ENCODE measurements at places on chromosomes 7 and 10. TPM values are rescaled to one million over a fixed set of nuclear protein-coding genes. Genes with fewer than 3 reads are reported as not detected.

DNA sequence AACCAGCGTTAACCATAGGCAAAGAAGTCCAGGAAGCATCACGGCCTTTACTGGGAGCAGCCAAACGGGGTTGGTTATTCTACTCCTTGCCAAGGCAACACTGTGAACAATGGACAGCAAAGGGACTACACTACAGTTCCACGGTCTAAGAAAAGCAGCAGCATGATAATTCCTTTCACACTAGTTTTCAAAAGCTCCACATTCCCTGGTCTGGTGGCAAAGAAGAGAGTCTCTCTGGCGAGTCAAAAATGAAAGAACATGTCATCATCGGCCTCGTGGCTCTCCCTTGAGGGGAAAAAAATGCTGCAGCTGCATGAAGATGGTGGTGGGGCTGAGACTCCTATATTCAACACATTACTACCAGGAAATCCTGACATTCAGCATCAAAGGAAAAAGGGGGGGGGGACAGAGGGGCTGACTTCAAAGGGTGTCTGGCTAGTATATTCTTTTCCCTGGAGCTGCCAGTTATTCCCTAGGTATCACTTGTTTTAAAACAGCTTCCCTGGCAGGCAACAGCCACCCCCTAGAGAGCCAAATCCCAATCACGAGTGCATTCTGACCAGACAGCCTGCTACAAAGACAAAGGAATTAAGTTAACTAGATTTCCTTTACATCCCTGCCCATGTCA lies 49.1 kb downstream of the SLC37A3 start:
- DNase-seq = no peak

GRCh38 chr7:82616059-82616728 lies 172.6 kb upstream of the CACNA2D1 start:
- no peak for DNase-seq

LRRC61 gene
- total RNA-seq = 10.2 TPM

- DNase-seq = no peak
Observed at GRCh38 chr7:36904101-36904500, 179.8 kb upstream of the AOAH start.

PSMA2 gene
- 55.1 TPM for total RNA-seq

- DNase-seq = no peak
Observed at GRCh38 chr7:33982425-33982786, 77.1 kb downstream of the BMPER start.

GRCh38 chr10:43922335-43923280 lies 273.9 kb upstream of the ZNF32 start:
- DNase-seq = no peak

GRCh38 chr10:96747734-96748550 lies 27.6 kb upstream of the PIK3AP1 start:
- DNase-seq = no peak

GRCh38 chr7:29270594-29271318 lies 76.2 kb downstream of the CHN2 start:
- no peak for DNase-seq

DNA sequence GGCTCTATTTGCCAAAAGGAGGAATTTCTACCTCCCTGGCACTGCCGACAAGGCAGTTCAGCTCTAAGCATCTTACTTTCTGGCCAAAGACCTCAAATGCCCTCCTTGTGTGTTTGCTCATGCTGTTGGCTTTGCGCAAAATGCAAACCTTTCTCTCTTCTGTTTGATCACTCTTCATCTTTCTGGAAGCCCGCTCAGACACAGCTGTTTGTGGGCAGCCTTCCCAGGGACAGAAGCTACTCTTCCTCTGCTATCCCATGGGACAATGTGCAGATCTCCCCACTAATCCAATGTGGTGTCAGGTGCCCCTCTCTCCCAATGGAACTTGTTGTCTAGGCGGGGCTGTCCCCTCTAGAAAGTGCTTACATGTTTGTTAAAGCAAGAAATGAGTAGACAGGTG lies 278.7 kb downstream of the CCSER2 start:
- no peak for DNase-seq

CYP2E1 gene
- 2.1 TPM for total RNA-seq

PIK3CG gene
- total RNA-seq = 15.7 TPM

GRCh38 chr10:126670056-126670894 lies at the start of gene C10orf90:
Gene C10orf90 (minus strand): TSS chr10:126670693. CDS start chr10:126670480, 213 bp downstream.
- no peak for DNase-seq

- DNase-seq = no peak
Observed at GRCh38 chr7:103391976-103392375, 44.5 kb downstream of the PSMC2 start.

DNAJC9 gene
- total RNA-seq = 12.4 TPM

YWHAG gene
- 102 TPM for total RNA-seq

- DNase-seq = no peak
Observed at GRCh38 chr10:92552310-92552709, 21.6 kb downstream of the IDE start.

GRCh38 chr10:16259726-16260125 lies 177.1 kb upstream of the PTER start:
- no peak for DNase-seq

- no peak for DNase-seq
Observed at GRCh38 chr7:116772926-116773749, 89.2 kb upstream of the CAPZA2 start.

DNA sequence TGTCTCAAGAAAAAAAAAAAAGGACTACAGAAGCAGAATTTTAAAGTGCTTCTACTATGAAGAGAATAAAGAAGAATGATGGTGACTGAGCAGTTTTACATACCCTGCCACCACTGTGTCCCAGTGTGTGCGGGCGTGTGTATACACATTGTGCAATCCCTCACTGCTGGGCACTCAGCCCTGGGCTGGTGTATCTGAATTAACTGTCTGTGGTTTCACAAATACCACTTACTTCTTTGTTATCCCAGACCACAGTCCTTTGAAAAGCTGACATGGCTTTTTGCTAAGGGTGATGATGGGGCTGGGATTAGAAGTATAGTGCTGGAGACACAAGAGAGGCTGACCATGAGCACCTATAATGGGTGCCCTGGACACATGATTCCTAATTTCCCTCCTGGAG lies 21.1 kb upstream of the TRPV6 start:
- no peak for DNase-seq

GATA3 gene
- 3.2 TPM for total RNA-seq

- no peak for DNase-seq
Observed at GRCh38 chr7:117250801-117251200, 72.1 kb downstream of the WNT2 start.

GRCh38 chr7:91759205-91759863 lies 121.2 kb downstream of the MTERF1 start:
- DNase-seq = peak; percentile 87

DNA sequence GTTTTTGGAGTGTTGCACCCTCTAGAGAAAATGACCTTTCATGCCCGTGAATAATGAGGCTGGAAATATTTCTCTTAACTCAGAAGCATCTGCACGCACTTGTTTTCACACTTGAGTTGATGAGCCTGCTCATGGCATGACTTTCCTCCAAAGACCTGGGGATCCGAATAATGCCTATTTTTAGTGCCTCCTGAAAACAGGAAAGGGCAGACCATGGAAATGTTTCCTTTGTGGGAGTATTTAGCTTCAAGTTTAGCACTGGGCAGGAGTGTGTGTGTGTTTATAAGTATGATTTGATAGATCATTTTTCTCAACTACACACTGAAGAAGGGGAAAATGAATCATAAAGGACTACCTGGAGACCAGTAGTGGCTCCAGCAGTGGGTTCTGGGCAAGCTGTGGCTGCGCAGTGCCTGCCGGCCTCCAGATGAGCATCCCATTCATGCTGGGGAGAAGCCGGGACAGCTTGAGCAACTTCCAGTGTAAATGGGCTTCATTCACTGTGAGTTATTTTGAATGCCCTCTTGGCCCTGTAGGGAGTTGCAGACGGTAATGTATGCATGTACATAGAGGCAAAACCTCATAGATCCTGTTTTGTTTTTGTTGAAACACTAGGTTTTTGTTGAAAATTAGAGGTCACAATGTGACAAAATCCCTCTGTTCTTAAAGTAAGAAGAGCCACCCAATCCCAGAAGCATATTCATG lies 117.8 kb upstream of the INSYN2A start:
- DNase-seq = no peak

DNA sequence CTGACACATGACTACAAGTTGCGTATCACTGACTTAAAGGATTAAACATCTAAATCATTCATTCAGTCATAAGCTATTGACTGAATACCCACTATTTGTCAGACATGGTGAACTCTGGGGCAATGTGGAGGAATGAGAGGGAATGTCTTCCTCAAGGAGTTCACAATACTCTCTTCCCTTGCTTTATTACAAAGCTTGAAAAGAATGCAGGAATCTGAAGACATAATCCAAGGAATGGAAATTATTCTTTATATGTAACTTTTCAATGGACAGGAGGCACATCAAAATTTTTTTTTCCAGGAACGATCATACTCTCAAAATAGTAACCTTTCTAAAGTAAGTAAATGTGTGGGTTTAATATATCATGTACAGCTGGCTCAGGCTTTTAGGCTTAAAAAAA lies 111.9 kb downstream of the ATXN7L1 start:
- no peak for DNase-seq

DNA sequence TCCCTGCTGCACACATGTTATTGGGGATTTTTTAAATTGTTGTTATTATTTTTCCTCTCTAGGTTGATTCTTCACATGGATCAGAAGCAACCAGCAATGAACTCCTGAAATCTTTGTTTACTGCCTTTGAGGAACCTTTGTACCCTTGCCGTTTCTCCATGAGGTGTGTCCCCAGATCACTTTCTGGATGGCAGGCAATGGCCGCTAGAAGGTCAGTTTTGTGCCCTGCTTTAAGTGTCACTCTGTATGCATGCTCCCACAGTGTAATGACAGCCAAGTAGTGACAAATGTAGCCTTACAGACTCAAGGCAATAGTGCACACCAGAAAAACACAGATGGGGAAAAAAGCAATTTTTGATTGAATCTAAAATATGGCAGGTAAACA lies 47.7 kb upstream of the NRP1 start:
- DNase-seq = no peak

PHYHIPL gene
- not detected for total RNA-seq

- DNase-seq = no peak
Observed at GRCh38 chr10:119724593-119725516, 995 bp upstream of the INPP5F start.

GALNT17 gene
- 7.1 TPM for total RNA-seq

DNA sequence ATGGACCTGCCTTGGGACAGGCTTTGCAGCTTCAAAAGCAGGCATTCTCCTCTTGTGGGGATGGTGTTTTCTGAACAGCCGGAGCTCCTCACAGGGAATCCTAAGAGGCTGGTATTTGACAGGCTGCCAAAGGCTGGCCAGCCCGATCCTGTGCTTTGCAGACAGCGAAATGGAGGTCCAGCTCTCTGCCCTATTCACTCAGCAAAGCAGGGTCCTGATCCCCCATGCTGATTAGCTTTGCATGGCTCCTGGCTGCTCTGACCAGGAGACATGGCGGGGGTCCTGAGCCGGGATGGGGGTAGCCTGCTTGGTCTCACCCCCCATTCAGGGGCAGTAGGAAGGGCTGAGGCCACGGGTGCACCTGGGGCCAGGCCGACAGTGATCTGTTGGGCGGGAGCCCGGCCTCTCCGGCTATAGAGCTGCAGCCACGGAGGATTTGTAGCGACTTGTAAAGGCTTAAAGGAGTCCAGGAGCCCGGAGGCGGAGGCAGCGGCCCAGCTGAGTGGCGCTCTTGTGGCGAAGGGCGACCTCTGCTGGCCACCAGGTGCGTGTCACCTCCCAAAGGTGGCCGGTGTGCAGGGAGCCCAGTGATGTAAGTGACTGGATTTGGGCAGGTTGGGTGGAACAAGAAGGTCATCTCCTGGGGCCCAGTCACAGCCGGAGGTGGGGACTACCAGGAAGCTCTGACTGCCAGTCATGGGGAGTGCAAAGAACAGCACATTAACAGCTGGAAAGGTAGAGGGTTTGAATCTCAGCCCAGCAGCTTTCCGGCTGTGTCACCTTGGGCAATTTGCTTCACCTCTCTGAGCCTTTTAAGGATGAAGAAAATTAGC lies 126.5 kb downstream of the ZMIZ1 start:
- peak; percentile 93 for DNase-seq

Measured in upper lobe of right lung (tissue), 1 donor.